CD4-positive, alpha-beta T cell treated with Interferon gamma for 1 hour (primary cell): ENCODE measurements at places on chromosomes 2 and 18.

- DNase-seq = no peak
Observed at GRCh38 chr2:155842103-155842502, 490.4 kb downstream of the NR4A2 start.

GRCh38 chr18:22694954-22695353, 238.2 kb upstream of the RBBP8 start:
- DNase-seq = no peak

DNA sequence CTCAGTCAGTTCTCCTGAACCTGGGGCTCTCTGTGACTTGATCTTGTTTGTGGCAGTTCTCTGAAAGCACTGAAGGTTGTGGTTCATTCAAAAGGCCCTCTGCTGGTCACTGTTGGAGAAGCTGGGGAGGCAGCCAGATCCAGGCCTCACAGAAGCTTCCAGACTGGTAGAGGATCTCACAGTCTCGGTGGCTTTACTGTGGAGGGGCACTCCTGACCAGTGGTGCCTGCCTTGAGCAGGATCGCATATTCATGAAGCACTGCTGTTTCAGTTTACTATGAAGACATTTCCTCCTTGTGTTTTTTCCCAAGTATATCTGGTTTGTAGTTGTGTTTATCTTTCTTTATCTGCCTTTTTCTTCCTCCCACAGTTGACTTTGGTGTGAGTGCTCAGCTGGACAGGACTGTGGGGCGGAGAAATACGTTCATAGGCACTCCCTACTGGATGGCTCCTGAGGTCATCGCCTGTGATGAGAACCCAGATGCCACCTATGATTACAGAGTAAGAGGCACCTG, 133.9 kb downstream of the MAP4K4 start:
- DNase-seq = peak; percentile 56

DNA sequence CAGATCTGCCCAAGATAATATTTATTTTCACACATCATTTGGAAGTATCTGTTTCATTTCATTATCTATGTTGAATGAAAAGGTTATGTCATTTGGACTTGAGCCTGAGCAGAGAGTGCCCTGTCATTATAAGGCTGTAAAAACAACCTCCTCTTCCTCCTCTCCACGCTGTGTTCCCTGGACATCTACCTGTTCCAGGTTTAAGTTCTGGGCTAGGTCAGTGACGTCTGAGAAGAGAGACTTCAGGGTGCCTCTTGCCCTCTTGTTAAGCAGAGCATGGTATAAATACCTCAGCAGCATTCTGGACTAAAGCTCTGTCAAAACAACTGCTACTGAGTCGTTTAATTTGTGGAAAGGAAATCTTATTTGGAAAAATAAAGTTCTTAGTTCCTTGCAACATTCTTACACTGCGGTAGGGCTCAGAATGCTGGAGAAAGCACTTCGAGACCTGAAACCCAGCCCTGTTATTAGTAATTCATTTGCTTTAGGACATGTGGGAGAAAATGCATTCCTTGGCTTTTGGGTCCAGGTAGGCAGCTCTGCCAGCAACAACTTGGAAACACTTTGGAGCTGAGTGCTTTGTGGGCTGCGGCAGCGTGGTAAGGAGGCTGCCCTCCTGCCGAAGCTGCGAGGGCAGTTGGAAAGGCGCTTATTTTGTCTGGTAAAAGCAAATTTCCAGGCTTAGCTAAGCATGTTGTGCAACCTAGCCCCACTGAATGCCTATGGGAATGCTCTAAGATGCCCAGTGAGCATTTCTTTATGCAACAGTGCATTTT, 91.8 kb upstream of the NEDD4L start:
- no peak for DNase-seq

- DNase-seq = no peak
Observed at GRCh38 chr2:160721089-160722040, 227.8 kb upstream of the RBMS1 start.

GRCh38 chr2:102235042-102235473, 48.2 kb downstream of the IL1RL2 start:
- no peak for DNase-seq

GRCh38 chr2:104919127-104919526, 65.2 kb downstream of the POU3F3 start:
- no peak for DNase-seq

DNA sequence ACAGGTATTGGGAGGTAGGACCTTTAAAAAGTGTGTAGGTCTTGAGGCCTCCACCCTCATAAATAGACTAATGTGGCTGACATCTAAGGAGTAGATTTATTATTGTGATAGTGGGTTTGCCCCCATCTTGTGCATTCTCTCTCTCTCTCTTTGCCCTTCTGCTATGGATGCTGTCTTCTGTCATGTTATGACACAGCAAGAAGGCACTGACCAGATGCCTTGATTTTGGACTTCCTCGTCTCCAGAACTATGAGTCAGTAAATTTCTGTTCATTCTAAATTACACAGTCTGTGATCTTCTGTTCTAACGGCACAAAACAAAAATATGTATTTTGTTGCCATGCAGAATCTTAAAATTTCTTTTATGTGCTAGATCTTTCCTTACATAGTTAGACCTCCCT, 66.9 kb downstream of the ATAD2B start:
- DNase-seq = no peak

DNA sequence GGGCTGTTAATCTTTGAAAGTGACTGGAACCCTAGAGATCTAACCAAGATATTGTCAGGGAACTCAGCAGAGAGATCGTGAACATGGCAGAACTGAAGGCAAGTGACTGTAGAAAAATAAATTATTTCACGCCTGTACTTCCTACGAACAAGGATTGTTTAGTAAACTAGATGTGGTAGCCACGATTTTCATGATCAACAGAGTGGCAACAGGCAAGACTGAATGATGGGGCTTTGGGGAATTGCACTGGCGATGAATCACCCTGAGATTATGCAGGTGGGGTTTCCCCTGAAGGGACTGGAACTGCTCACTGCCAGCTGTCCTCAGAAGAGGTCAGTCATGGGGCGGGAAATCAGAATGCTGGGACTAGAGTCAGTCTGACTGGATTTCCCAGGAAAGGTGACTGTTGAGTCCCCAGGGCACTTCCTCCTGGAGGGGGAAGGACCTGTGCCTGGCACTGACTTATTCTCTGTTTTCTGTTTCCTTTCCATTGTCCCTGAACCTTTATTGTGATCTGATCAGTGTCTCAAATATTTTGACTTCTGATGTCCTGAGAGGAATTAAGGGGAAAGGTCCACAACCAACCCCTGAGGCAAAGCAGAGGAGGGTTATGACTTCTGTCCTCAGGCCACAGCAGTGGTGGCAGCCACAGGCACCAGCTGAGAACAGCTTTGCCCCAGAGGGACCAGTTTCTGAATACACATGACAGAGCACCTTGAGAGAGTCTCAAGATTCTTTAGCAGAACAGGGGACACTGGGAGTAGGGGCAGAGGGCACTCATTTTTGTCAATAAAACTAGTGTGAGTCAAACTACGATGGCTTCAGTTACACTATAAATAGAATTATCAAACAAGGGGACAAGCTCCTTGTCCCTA, 70.0 kb downstream of the NAB1 start:
- DNase-seq = no peak

DNA sequence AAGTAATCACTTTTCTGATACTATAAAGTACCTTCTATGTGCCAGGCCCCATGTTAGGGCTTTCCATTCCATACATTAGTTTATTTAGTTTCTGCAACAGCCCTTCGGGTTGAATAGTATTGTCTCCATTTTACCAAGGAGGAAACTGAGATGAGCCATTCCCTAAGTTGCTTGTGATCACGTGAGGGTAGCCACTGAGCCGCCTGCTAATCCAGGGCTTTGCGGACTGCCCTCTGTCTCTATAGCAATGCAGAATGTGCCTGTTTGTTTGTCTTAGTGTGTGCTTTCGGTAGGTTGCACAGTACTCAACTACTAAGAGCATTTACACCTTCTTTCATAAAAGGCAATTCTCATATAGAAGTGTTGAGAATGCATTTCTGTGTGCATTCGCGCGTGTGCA, 5.0 kb downstream of the EMILIN2 start:
- DNase-seq = no peak

- DNase-seq = no peak
Observed at GRCh38 chr2:64374686-64375085, 79.3 kb upstream of the LGALSL start.

GRCh38 chr2:118974103-118974993, 32.4 kb downstream of the MARCO start:
- DNase-seq = peak; percentile 59

DNA sequence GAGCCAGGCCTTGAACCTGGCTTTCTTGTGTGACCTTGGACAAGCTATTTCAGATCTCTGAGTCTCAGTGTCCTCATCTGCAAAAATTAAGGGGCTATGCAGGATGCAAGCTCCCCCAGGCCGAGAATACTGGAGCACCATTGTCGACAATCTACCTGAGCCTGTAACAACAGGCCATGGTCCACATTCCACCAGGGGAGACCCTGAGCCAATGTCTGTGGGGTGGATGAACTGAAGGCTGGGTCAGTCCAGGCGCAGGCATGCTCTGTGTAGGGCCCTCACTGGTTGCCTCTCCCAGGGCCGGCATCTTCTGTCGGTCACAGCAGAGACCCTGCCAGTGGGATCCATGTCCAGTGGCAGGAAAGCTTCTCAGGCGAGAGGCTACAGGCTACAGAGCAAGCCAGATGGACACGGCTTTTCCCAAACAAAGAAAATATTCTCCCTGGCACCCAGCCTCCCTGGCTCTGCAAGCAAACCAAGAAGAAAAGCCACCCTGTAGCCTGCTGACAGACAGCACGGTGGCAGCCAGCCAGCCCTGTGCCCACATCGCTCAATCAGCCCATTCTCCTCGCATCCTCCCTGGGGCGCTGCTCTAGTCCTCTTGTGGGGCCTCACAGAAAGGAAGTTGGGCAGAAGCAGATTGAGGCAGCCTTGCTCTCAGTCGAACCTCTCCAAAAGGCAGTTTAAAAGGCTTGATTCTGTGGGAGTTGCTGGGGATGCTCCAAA, 48.7 kb upstream of the FZD7 start:
- DNase-seq = no peak

- no peak for DNase-seq
Observed at GRCh38 chr2:48170281-48170680, 264.0 kb upstream of the FBXO11 start.

GRCh38 chr2:176704282-176704858, 435.1 kb downstream of the MTX2 start:
- no peak for DNase-seq

DNA sequence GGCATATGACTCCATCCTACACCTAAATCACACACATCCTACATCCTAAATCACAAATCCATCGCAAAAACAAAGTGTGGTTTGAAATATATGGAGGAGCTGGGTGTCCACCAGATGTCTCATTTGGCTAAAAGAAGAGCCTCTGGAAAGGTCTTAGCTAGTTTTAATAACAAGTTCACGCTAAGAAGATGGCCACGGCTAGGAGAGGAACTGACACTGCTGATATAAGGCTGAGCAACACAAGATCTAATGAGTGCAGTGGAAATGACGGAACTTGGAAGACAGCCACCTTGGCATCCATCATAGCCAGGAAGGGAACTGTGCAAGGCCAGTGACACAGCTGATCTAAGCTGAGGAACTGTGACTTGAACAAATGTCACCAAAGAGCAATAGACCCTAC, 60.0 kb upstream of the AGAP1 start:
- no peak for DNase-seq

DNA sequence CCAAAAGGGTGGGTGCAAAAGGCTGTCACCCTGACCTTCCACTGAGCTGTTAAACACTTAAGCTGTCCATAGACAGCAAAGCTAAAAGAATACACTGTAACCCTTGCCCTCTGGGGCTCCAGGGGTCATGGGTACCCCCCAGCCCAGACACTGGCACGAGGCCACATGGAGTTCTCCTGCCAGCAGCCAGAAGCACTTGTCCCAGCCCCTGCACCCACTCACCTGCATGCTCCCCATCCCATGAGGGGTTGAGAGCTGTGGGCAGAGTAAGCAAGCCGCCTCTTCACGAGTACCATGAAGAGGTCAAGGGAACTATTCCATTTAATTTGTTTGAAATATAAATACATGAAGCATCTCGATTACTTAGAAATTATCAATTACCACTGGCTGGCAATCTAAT, 867.1 kb upstream of the ZEB2 start:
- no peak for DNase-seq

- DNase-seq = no peak
Observed at GRCh38 chr2:120508567-120509041, 162.7 kb downstream of the INHBB start.

GRCh38 chr2:113922784-113923183, 32.9 kb downstream of the ACTR3 start:
- no peak for DNase-seq

DNA sequence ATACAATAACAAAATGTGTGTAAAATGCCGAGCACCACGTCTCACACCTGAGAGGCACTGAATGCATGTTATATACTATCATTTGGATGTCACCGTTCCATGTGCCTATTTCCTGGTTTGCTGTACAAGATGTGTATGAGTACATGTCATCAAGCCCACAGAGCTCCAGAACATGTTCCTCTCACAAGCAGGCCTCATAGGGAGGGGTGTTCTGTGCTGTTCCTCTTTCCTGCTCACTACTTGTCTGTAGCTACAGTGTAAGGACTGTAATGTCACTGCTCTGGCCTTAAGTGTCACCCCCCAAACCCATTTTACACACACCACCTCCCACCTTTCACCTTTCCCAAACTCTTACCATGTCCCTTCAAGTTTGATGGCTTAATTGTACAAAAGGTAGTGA, 1.8 kb downstream of the AFF3 start:
- peak; percentile 25 for DNase-seq

DNA sequence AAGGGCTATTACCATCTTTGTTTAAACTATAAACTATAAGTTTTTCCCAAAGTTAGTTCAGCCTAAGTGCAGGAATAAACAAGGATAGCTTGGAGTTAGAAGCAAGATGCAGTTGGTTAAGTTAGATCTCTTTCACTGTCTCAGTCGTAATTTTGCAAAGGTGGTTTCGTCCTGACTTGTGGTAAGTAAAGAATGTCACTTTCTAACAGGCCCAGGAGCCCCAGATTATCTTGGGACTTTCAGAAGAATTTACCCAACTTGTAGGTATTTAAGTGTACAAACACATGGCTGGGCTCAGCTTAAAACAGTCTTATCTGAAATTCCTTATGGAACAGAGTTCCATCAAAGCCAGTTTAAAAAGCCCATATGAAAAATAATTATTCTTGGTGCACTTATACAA, 18.3 kb upstream of the FAM98A start:
- DNase-seq = no peak

DNA sequence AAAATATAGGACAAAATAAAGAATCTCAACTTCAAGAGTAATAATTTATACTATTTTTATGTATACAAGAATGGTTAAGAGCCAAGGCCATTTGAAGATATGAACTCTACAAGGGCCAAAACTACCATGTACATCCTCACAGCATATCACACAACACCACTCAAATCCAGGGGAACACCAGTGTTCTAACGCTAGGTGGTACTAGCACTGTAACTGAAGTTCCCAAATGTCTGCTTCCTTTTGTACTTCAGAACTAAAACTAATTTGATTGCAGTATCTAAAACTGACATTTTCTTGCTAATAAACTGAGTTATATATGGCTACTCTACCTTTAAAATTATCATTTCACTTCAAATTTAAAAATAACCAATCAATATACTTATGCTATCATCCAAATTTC, 47.0 kb downstream of the REV1 start:
- no peak for DNase-seq

DNA sequence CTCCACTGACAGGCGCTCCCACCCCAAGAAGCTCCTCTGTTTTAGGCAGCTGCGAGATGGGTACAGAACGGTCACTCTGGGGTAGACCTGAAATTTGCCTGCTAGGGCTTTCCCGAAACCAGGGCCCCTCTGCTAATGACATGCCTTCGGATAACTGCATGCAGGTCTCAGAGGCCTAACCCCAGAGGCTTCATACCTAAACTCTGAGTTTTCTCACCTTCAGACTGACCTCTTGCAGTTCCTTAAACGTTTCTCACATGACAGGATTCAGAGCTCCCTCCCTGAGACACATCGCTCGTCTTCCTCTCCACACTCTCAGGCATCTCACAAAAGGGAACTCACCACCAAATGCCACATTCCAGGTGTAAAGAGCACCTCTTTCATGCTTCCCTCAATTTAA, 11.3 kb upstream of the KLHL29 start:
- no peak for DNase-seq
